ENCODE measurements at places on chromosomes 11 and 22.

- no peak for DNase-seq
These were observed 31.7 kb downstream of the FAM181B start for GRCh38 chr11:82701847-82702520.

DNA sequence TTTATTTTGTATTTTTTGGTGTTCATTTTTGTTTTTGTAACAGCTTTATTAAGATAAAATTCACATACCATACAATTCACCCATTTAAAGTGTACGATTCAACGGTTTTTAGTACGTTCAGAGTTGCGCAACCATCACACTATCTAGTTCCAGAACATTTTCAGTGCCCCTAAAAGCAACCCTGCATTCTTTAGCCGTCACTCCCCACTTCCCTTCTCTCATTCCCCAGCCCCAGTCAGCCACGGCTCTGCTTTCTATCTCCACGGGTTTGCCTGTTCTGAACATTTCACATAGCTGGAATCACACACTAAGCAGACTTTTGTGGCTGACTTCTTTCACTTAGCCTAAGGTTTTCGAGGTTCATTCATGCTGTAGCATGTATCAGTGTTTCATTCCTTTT, 9.6 kb upstream of the KCNQ1OT1 start:
- no peak for DNase-seq

DNA sequence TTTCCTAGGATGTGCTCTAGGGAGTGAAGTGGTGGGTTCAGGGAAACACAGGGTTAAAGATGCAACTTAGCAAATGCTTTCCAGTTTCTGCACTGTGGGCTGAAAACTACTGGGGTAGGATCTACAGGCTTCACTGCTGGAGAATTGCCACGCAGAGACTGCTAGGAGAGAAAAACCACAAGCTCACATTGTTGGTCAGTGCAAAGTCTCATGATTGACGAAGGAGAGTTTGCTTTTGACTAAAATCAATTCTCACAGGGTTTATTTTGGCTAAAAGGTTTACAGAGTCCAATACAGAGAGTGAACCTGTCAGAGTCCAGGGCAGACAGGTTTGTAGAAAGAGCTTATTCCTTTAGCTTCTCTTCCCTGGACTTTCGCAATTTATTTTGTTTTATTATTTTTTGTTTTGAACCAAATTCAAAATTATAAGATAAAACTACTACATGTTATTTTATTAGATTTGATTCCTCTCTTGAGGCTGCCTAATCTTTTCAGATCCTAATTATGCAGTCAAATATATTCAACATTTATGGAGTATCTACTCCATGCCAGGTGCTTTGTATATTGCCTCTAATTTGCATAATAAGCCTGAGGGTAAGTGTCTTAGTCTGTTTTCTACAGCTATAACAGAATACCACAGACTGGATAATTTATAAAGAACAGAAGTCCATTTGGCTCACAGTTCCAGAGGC, 64.7 kb downstream of the MTNR1B start:
- DNase-seq, result peak; percentile 89

GRCh38 chr11:104782377-104782754, 115.9 kb downstream of the CASP12 start:
- no peak for DNase-seq

GRCh38 chr11:7833527-7833926, 36.8 kb upstream of the OR5P2 start:
- DNase-seq, result no peak

DNA sequence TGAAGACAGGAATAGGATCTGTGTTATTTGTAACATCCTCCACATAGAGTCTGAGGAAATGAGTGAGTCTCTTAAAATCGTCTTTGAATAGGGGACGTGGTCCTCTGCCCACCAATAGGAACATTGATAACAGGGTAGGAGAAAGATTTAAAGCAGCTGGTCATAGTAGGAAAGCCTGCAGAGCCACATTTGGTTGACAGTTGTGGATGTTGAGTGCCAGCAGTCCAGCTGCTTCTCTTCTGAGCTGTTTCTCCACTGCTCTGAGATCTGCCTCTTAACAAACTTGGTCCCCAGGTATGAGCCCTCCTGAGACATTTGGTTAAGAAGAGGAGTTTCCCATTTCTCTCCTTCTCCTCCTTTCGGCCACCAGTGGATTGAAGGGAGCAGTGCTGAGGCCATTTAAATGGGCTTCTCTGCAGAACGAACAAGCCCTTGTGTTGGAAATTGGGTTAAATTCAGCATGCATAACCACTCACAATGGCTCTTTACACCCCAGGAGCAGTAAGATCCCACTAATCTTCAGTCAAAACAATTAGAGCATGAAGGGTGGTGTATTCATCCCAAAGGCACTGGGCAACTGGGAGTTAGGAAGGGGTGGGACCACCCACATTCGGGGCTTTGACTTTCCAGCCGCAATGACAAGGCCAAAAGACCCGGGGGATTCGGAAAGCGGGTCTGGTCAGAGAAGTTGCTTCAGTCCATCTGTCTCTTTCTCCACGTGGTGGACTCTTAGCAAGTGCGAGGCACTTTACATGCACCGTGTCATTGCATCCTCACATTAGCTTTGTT, 32.3 kb downstream of the MIAT start:
- DNase-seq, result no peak
